ENCODE measurements at places on chromosomes 12 and 14. TPM values are rescaled to one million over a fixed set of nuclear protein-coding genes. Genes with fewer than 3 reads are reported as not detected.
A peak's percentile ranks its signal among the peaks of the same experiment; 100 is the strongest.

GRCh38 chr12:81992461-81992860, 233.3 kb upstream of the PPFIA2 start:
- H3K36me3 ChIP-seq = no peaks in the 10 kb centered on the region
- DNase-seq = no peak
- H3K27me3 ChIP-seq = no peaks in the 10 kb centered on the region
- H3K27ac ChIP-seq = no peak overlapping the region

GRCh38 chr14:105859717-105860614, 333.6 kb downstream of the TMEM121 start:
- H3K4me1 ChIP-seq = no peaks in the 10 kb centered on the region
- H3K36me3 ChIP-seq = no peaks in the 10 kb centered on the region
- H3K27ac ChIP-seq = no peak overlapping the region
- H3K4me3 ChIP-seq = no peak overlapping the region
- peak; percentile 61 for DNase-seq

DNA sequence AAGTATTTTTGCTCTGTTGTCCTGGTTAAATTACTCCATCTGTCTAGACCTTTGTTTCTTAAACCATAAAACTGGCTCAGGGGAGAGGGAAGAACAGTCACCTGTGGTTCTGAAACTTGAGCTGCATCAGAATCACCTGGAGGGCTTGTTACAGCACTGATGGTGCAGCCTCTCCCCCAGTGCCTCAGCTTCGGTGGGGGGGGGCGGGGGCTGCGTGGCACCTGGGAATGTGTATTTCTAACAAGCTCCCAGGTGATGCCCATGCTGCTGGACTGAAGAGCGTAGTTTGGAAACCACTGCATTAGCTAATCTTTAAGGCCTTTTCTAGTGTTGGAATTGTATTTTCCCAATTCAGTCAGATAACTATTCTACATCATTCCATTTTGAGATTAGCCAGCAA, 42.7 kb downstream of the GPHB5 start:
- no peaks in the 10 kb centered on the region for H3K4me1 ChIP-seq
- no peak overlapping the region for H3K4me3 ChIP-seq
- H3K36me3 ChIP-seq = no peaks in the 10 kb centered on the region
- H3K27ac ChIP-seq = no peak overlapping the region

GRCh38 chr12:104956870-104957718, 996 bp downstream of the SLC41A2 start:
- H3K36me3 ChIP-seq = no peaks in the 10 kb centered on the region
- H3K4me1 ChIP-seq = peaks cover 3% of the 10 kb centered on the region
- no peak overlapping the region for H3K27ac ChIP-seq
- peak overlapping the region; percentile 78 for H3K4me3 ChIP-seq

- H3K4me1 ChIP-seq = no peaks in the 10 kb centered on the region
- H3K27me3 ChIP-seq = no peaks in the 10 kb centered on the region
- no peak overlapping the region for H3K27ac ChIP-seq
- DNase-seq = no peak
Observed at GRCh38 chr14:95697764-95698163, 11.5 kb downstream of the TCL1B start.

- no peak overlapping the region for H3K4me3 ChIP-seq
- no peak overlapping the region for H3K27ac ChIP-seq
- no peaks in the 10 kb centered on the region for H3K36me3 ChIP-seq
- DNase-seq = no peak
Observed at GRCh38 chr14:22231018-22231417, 358.0 kb downstream of the DAD1 start.

DNA sequence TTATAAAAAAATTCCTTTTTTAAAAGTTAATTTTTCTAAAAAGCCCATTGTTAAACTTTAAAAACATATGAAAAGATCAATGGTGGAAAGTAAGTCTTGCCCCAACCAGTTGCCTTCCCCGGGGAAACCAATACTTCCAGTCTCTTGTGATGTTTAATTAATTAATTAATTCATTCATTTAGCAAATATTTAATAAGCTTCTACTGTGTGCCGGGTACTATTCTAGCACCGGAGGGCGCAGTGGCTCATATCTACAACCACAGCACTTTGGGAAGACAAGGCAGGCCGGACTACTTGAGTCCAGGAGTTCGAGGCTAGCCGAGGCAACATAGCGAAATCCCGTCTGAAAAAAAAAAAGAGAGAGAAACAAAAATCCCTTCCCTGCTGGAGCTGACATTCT, 87.4 kb downstream of the HECTD4 start:
- no peaks in the 10 kb centered on the region for H3K4me1 ChIP-seq
- H3K27me3 ChIP-seq = no peaks in the 10 kb centered on the region
- H3K36me3 ChIP-seq = peaks cover 9% of the 10 kb centered on the region
- no peak for DNase-seq
- H3K27ac ChIP-seq = no peak overlapping the region

- no peaks in the 10 kb centered on the region for H3K36me3 ChIP-seq
- no peak for DNase-seq
- no peak overlapping the region for H3K4me3 ChIP-seq
- no peaks in the 10 kb centered on the region for H3K27me3 ChIP-seq
- H3K27ac ChIP-seq = no peak overlapping the region
Observed at GRCh38 chr12:125773033-125773640, 707.9 kb downstream of the AACS start.

GRCh38 chr12:78787576-78787975, 77.0 kb upstream of the SYT1 start:
- H3K27me3 ChIP-seq = no peaks in the 10 kb centered on the region
- no peak for DNase-seq
- H3K36me3 ChIP-seq = no peaks in the 10 kb centered on the region

DNA sequence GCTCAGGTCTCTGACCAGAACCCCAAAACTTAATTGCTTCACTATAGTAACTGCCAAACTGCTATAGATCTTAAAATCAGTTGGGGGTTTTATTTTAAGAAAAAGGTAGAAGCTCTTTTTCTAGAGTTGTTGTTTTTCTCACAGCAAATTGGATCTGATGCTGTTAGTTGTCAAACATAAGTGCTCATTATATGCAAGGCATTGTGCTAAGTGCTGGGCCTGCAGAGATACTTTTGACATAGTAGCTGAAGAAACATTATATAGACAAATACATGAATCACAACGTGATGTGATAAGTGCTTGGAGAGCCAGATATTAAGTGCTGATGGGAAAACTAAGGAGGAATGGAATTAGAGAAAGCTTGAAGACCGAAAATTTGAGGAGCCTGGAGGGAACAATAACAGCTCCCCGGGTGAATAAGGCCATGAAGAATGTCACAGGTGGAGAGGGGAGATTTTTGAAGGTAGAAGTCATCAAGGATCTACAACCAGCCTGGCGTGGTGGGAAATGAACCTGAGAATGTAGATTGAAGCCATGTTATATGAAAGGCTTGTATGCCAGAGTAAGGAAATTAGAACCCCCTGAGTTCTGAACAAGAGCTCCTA, 126.5 kb downstream of the DYRK2 start:
- no peak for DNase-seq
- H3K36me3 ChIP-seq = no peaks in the 10 kb centered on the region
- no peaks in the 10 kb centered on the region for H3K4me1 ChIP-seq
- H3K27me3 ChIP-seq = no peaks in the 10 kb centered on the region

DNA sequence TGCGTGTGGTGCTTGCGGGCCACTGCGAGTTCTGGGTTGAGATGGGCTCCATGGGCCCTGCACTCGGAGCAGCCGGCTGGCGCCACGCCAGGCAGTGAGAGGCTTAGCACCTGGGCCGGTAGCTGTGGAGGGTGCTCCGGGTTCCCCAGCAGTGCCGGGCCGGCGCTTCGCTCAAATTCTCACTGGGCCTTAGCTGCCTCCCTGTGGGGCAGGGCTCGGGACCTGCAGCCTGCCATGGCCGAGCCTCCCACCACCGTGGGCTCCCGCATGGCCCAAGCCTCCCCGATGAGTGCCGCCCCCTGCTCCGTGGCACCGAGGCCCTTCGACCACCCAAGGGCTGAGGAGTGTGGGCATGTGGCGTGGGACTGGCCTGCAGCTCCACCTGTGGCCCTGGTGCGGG, 375.7 kb downstream of the NELL2 start:
- no peaks in the 10 kb centered on the region for H3K27me3 ChIP-seq
- no peak overlapping the region for H3K4me3 ChIP-seq
- no peaks in the 10 kb centered on the region for H3K36me3 ChIP-seq
- DNase-seq = no peak

CLEC12A gene
- 3.0 TPM for total RNA-seq

SYT1 gene
- 1.8 TPM for total RNA-seq

HCAR2 gene
- total RNA-seq = 0.51 TPM

MUCL1 gene
- not detected for total RNA-seq

AQP2 gene
- total RNA-seq = 0.21 TPM
